Fibroblast of pulmonary artery (primary cell): ENCODE measurements at places on chromosomes 4 and X.

DNA sequence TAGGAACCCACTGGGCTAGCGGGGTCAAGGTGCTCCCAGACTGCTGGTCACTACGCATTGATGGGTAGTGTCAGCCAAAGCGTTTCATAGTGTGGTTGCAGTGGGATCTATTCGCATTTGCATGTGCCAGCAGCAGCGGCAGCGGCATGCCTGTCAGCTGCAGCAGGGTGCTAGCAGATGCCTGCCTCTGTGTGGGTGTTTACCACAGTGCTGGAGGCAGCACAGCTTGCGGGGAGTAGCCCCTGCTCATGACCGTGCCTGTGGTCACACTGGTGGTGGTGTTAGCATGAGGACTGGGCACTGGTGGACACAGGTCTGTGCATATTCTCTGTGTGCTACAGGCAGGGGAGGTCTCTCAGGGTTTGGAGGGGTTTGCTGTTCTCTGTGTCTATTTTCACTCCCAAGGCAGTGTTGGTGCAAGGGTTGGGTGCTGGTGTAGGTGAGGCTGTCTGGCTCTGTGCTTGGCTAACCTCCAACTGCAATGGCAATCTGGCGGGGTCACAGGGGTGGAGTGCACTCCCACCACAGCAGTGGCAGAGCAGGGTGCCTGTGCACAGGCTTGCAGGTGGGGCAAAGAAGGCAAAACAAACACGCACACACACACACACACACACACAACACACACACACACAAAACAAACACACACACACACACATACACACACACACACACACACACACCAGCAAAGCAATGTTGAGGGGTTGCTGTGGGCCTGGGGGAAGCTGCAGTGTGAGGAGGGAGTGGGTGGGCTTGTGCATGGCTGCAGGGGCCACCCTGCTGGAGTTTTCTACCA, 184.4 kb downstream of the GLUD2 start:
- no peak for DNase-seq

DNA sequence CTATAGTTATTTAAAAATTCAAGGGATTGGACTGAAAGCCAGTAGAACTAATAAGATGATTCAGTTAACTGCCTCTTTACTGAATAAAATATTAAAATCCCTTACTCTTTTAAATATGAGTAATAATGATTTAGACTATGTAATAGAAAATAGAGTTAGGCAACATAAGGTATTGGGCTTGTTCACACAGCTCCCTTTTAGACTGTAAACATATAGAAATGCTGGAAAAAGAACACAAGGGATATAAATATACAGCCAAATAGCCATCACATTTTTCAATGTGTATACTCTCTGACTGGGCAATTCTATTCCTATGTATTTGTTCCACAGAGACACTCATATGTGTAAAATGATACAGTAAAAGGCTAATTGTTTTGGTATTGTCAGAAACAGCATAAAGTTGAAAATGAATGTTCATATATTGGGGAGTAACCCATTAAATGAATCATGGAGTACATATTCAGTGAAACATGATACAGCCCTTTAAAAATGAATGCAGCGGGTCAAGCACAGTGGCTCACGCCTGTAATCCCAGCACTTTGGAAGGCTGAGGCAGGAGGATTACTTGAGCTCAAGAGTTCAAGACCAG, 129.8 kb downstream of the TBC1D19 start:
- no peak for DNase-seq

- no peak for DNase-seq
These were observed 108.4 kb downstream of the ADRA2C start for GRCh38 chr4:3874525-3875110.

DNA sequence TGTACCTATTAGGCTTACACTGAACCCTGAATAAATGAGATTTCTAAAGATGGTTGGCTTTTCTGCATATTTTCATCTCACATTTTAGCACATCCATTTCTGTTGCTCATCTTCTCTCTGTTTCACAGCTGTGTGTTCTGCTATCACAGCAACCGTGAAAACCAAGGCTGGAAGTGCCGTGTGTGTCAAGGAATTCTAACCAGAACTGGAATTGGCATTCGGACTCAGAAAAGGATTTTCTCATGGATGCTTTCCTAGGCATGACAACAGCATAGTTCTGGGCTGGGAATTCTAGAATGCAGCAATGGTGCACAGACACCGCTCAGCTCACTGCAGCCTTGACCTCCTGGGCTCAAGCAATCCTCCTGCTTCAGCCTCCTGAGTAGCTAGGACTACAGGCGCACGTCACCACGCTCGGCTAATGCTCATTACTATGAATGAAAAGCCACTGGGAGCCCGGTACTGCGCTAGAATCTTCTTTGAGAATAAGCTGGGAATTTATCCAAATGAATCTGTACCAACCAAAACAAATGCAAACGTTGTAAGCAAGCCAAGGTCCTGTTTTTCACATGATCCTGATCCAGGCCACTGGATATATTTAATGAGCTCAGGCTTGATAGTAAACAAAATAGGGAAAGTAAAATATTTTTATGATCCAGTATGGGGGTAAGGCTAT, 105.2 kb downstream of the RBM47 start:
- peak; percentile 70 for DNase-seq

GRCh38 chr4:122665161-122665929, 44.5 kb upstream of the IL21 start:
- peak; percentile 31 for DNase-seq

DNA sequence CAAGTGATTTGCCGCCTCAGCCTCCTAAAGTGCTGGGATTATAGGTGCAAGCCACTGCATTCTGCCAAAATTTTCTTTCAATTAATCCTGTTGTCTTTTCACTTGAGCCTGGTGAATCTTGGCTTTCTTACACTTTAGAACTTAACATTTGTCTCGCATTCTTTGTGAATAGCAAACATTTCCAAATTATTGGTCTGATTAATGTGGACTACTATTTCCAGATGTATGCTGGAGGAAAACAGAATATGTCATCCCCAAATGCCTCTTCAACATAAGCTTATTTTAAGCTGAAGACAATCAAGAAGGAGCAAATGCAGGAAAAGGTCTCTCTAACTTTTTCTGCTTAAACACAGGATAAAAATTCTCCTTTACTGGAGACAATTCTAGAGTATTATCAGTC, 233.4 kb downstream of the PPP4R3C start:
- DNase-seq = no peak

GRCh38 chrX:137362583-137362982, 203.3 kb upstream of the ZIC3 start:
- DNase-seq = no peak

DNA sequence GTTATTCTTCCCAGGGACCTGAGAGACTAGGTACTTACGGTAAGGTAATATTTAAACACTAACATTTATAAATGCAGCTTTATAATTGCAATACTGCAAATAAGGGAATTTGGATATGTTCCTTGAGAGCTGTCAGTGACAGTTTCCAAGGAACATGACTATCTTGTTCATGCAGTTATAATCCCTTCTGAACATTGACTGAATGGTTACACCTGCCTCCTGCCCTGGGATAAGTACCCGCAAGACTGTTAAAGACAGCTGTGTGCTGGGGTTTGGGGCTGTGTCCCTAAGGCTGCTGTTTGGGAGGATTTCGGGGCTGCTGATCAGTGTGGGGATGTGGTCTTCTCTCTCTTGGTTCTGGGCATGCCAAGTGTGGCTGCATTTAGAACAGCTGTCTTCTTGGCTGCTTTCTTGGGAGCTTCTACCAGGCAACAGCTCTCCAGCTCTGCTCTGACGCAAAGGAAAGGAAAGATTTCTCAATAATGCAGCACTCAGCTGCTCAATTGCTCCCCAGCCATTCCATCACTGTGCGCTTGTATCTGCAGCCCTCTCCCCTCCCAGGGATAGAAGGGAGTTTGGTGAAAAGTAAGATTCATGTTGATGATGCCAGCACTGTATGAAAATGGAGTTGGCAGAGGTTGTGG, 298.8 kb upstream of the TAPT1 start:
- peak; percentile 94 for DNase-seq

GRCh38 chrX:4547213-4547836, 833.9 kb upstream of the PRKX start:
- DNase-seq = peak; percentile 45

DNA sequence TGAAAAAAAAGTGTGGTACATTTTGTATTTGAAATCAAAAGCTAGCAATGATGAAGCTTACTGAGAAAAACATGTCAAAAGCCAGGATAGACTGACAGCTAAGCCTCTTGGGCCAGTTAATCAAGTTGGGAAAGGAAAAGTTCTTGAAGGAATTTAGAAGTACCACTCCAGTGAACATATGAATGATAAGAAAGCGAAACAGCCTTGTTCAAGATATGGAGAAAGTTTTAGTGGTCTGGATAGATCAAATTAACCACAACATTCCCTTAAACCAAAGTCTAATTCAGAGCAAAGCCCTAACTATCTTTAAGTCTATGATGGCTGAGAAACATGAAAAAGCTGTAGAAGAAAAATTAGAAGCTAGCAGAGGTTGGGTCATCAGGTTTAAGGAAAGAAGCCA, 268.3 kb downstream of the PDHA2 start:
- DNase-seq = no peak

- DNase-seq = peak; percentile 64
These were observed 14.3 kb downstream of the JCHAIN start for GRCh38 chr4:70651864-70652506.
